ENCODE measurements at places on chromosomes 16 and 17. TPM values are rescaled to one million over a fixed set of nuclear protein-coding genes. Genes with fewer than 3 reads are reported as not detected.

The PYDC1 gene
- not detected for total RNA-seq

The KRTAP2-2 gene
- total RNA-seq = not detected

The COPZ2 gene
- 17.8 TPM for total RNA-seq

The ELMO3 gene
- total RNA-seq = 0.80 TPM

The KRTAP2-3 gene
- not detected for total RNA-seq

The NGFR gene
- 1.1 TPM for total RNA-seq

The DRC3 gene
- total RNA-seq = 2.0 TPM

The LDHD gene
- total RNA-seq = 0.82 TPM

The CHST4 gene
- 0.13 TPM for total RNA-seq

The C17orf113 gene
- total RNA-seq = 0.73 TPM

The RGS11 gene
- 4.4 TPM for total RNA-seq

The NXN gene
- total RNA-seq = 23.4 TPM

The OMG gene
- not detected for total RNA-seq

The TMEM238L gene
- not detected for total RNA-seq

The KRT15 gene
- total RNA-seq = 2.5 TPM

The CEMP1 gene
- not detected for total RNA-seq

The BANP gene
- total RNA-seq = 16.0 TPM

The ZG16B gene
- total RNA-seq = 0.37 TPM

The PRM3 gene
- total RNA-seq = not detected

The KRTAP4-6 gene
- not detected for total RNA-seq

The IRX5 gene
- 1.9 TPM for total RNA-seq

The SMPD3 gene
- total RNA-seq = 0.18 TPM

The PHOSPHO1 gene
- total RNA-seq = 0.77 TPM

The NPIPA5 gene
- total RNA-seq = 1.1 TPM

The AIPL1 gene
- not detected for total RNA-seq

The PABPN1L gene
- not detected for total RNA-seq

The SLC5A2 gene
- 0.23 TPM for total RNA-seq

The PARD6A gene
- 2.5 TPM for total RNA-seq

The DVL2 gene
- 41.9 TPM for total RNA-seq

The VMP1 gene
- total RNA-seq = 141 TPM

The KCNJ18 gene
- 0.07 TPM for total RNA-seq

The CDH1 gene
- 4.0 TPM for total RNA-seq

The METRNL gene
- 46.0 TPM for total RNA-seq

The LPCAT2 gene
- 5.6 TPM for total RNA-seq

The EME1 gene
- total RNA-seq = 15.4 TPM

The CDH11 gene
- 0.61 TPM for total RNA-seq

The G6PC1 gene
- total RNA-seq = not detected

The LRRC75A gene
- 1.1 TPM for total RNA-seq

The PIK3R6 gene
- not detected for total RNA-seq

The SHCBP1 gene
- total RNA-seq = 40.3 TPM

The C16orf87 gene
- total RNA-seq = 6.6 TPM

The ZFP1 gene
- total RNA-seq = 8.2 TPM

The SALL1 gene
- 0.29 TPM for total RNA-seq
